Stimulated activated CD8-positive, alpha-beta memory T cell treated with anti-CD3 and anti-CD28 coated beads, Interleukin-7, amount 100 ng/mL, for 48 hours (primary cell): ENCODE measurements at places on chromosomes 7 and 10.

- DNase-seq, result no peak
These were observed 137.5 kb upstream of the TCF7L2 start for GRCh38 chr10:112812586-112812985.

DNA sequence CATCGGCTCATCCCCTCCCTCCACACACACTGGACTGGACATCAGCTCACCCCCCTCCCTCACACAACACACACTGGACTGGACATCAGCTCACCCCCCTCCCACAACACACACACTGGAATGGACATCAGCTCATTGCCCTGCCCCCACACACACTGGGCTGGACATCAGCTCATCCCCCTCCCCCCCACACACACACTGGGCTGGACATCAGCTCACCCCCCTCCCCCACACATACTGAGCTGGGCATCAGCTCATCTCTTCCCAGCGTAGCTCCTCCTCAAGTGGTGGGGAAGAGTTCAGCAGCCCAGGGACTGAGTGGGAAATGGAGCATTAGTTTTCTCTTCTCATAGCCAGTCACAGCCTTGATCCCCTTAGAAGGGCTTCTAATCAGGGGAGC, 58.1 kb upstream of the WDR11 start:
- no peak for DNase-seq

GRCh38 chr7:108294595-108294994, 161.6 kb downstream of the NRCAM start:
- no peak for DNase-seq

DNA sequence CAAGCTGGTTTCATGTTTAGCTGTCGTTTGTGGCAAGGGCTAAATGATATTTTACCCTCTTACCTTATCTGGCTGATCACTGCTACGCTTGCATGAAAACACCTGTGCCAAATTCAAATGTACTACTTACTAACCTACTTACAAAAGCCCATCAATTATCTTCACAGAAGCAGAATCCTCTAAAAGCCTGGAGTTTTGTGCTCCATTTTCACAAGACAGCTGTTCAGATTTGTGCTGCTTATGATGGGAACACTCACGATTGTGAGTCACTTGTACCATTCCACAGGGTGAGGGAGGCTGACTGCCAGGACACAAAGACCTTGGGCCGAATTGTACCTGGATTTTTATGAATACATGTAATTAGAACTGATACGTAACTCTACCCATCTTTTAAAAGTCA, 245.0 kb upstream of the NPY start:
- DNase-seq, result no peak

DNA sequence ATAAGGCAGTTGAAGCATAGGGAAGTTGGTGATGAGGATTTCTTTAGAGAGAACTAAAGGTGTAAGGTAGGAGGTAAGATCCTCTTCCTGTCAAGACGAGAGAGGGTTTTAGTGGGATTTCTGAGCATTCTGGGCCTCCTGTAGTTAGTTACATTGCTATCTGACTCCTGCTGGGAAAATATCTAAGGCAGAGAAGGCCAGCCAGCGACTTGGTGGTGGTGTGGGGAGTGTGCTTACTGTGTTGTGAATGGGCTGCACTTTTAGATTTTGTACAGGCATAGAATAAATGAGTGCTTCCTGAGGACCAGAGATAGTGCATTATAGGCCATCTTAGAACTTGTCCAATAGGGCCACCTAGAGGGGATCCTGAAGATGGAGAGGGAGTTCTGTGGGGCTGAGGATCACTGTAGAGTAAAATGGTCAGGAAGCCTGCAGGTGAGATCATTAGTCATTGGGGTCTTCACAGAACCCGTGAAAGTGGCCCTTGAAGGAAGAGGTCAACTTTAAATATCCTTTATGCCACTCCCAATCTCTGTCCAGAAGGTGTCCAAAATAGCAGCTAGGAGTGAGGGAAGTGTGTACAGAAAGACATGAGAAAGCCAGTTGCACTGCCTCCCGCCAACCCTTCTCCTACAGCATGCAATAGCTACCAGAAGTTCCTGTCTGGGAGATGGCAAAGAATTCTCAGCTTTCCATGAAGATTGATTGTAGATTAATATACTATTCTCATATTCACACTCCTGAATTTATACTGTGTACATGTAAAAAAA, 266.6 kb downstream of the POLR1F start:
- DNase-seq, result no peak

DNA sequence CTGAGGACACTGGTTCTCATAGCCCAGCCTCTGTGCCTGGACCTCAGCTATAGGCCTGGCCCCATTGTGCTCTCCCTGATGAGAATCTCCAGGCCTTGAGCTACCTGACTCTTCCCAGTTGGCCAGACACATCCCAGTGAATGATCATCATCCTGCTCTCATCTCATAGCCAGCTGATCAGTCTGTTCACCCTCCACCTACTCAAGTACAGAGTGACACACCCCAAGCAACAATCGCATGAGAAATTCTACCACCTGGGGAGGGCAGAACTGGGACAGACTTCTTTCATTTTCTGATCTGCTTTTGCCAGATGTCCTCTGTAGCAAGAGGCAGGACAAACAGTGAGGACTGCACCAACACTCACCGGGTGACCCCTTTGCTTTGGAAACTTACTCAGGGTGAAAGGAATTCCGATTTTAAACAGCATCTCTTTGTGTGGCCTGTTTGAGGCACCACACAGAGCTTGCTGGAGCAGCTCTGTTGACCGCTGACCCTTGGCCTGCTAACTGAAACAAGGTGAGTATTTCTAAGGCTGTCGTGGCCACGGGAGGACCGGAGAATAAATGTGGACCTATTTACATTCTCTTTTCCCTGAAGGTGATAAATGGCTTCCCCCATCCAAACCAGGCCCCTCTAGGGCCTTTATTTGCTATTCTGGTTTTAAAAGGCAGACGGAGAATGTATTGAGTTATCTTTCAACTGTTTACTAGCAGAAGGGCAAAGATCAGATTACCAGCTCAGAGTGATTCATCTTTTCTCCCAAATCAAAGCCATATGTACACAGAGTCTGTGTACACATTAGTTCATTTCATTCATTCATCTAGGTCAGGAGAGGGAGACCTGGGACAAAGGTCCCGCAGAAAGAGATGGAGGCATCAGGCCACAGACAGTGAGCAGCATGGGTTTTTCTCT, 181.4 kb upstream of the TNS3 start:
- no peak for DNase-seq

DNA sequence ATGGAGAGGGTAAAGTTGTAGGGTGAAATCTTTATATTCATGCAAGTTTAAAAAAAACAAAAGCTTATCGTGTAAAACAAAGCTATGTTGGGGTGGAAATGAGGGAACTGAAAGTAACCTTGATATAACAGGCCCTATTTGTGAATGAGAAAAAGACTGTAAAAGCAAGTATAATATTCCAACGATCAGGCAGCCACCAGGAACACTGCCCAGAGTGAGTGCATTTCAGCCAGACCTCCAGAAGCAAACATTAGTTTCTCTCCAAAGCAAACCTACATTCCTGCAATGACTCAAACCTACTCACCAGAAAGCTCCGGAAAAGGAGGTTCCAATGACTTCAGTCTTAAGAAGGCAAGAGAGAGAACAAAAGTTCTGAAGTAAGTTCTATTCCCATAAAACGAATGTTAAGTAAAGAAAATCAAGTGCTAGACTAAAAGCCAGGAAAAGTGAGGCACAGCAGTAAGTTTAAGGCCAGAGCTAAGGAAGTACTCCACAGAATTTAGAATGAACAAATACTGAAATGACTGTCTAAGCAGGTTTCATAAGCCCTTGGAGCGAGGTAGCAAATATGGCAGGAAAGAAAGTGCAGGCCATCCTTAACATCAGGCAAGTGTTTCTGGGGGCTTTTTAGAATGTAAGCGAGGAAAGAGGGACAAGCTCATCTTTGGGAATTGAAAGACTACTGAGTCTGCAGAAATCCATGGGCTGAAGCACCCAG, 493.1 kb downstream of the XPNPEP1 start:
- DNase-seq, result no peak

DNA sequence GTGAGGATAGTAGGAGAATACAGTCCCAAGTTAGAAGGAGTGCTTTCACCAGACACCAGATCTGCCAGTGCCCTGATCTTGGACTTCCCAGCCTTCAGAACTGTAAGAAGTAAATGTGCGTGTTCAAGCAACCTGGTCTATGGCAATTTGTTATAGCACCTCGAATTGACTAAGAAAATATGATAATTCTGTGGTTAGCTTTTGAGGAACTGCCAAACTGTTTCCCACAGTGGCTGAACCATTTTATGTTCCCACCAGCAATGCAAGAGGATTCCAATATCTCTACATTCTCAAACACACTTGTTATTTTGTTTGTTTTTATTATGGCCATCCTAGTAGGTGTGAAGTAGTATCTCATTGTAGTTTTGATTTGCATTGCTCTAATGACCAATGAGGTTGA, 47.0 kb downstream of the RBM20 start:
- DNase-seq, result no peak

- DNase-seq, result no peak
These were observed 63.3 kb downstream of the ZMIZ1 start for GRCh38 chr10:79131836-79132631.

GRCh38 chr10:103666087-103666761, 172.7 kb downstream of the NEURL1 start:
- no peak for DNase-seq

- DNase-seq, result no peak
These were observed 553.8 kb downstream of the GRM8 start for GRCh38 chr7:126698909-126699308.

DNA sequence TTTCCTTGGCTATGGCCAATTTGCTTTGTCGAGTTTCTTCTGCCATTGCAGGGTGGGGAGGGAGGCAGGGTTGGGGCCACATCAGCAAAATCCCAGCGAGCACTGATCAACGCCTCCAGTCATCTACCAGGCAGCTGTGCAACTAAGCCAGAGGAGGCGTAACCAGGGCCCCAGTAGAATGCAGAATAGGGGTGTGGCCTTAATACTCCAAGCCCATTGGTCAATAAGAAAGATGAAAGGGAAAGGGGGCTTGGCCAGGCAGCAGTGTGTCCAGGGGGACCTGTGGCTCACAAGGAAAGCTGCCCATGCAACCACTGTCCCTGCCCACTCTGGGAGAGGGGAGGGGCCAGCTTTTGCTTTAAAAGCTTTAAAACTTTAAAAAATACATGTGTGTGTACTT, 21.5 kb upstream of the GGCT start:
- DNase-seq, result no peak

GRCh38 chr7:111832174-111832573, 269.9 kb upstream of the IMMP2L start:
- no peak for DNase-seq

GRCh38 chr7:8044761-8045430, 76.3 kb downstream of the GLCCI1 start:
- DNase-seq, result no peak

GRCh38 chr7:19715499-19715898, 6.7 kb upstream of the POLR1F start:
- no peak for DNase-seq

DNA sequence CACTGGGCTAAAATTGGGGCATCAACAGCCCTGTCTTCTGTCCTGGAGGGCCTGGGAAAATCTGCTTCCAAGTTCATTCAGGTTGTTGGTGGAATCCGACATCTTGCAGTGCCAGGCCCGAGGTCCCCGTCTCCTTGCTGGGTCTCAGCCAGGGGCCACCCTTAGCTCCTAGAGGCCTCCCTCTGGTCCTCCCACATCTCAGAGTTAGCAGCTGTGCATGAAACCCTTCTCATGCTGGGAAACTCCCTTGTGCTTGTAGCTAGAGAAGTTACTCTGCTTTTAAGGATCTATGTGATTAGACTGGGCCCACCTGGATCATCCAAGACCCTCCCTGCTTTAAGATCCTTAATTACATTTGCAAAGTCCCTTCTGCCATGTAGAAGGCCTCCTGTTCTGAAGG, 15.3 kb downstream of the HIP1 start:
- DNase-seq, result no peak

DNA sequence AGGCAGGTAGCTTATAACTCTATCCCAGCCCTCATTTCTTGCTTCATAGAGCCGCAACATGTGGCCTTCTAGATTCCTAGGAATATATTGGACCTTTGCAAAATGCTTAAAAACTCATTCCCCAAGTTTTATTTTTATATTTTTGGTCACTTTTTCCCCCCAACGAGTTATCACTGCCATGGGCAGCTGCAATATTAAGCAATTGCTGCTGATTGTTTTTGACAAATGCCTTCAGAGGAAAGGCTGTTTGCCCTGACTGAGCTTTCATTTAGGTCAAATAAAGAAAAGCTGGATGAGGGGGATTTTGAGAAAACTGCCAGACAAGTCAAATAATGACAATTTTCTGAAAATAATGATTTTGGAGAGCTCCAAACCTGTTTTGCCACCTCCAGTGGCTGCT, 976.9 kb upstream of the MBL2 start:
- no peak for DNase-seq

GRCh38 chr7:143245123-143245522, 18.1 kb upstream of the GSTK1 start:
- DNase-seq, result no peak

DNA sequence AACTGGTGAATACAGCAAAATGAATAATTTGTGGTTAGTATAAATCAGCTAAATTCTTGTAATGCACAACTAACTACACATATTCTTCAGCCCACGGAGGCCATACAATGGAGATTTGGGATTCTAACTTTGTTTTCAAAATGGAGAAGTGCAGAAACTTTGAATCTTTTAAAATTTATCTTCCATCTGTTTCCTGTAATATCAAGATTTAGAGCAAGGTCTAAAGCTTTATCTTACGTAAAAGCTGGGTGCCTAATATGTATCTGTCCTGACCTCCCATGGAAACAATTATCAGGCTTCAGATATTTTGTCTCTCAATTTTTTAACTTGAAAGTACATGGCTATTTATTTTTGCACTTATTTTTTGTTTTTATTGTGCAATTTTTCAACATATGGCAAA, 5.0 kb upstream of the AHR start:
- no peak for DNase-seq

DNA sequence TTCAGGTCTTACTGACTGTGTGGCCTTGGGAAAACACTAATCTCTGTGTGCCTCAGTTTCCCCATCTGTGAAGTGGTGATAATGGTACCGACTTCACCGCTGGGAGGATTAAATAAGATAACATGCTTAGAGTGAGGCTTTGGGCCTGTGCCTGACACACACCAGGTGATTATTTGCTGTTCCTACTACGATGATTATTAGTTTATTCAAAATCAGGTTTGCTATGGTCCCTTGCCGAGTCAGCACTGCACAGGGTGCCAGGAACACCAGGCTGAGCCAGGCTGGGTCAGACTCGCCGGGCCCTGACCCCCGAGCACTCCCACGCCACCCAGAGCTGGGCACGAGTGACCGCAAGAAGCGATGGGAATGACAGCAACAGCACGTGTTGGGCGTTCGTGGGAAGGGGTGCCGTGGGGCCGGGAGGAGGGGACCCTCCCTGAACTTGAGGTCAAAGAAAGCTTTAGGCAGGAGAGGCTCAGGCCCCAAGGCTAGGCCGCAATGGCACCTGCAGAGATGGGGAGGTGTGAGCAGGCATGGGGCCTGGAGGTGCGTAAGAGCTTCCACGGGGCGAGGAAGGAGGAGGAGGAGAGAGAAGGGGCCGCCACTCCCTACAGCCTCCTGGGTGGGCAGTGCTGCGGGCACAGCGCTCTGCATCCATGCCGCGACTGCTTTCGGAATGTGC, 325.4 kb downstream of the DNAJB6 start:
- DNase-seq, result no peak

GRCh38 chr10:3850999-3851937, 66.3 kb upstream of the KLF6 start:
- no peak for DNase-seq

- no peak for DNase-seq
These were observed 17.8 kb downstream of the NPSR1 start for GRCh38 chr7:34675749-34676374.
